Activated T-helper 2 cell treated with anti-CD3 and anti-CD28 coated beads, Interferon-gamma antibody, Interleukin-2, Interleukin-4, amounts not matched to agents 10 μg/mL and 5 μg/mL and 100 μg/mL, durations not matched to agents 14 hours and 24 hours and 36 hours (primary cell): ENCODE measurements at places on chromosomes 4 and X.

DNA sequence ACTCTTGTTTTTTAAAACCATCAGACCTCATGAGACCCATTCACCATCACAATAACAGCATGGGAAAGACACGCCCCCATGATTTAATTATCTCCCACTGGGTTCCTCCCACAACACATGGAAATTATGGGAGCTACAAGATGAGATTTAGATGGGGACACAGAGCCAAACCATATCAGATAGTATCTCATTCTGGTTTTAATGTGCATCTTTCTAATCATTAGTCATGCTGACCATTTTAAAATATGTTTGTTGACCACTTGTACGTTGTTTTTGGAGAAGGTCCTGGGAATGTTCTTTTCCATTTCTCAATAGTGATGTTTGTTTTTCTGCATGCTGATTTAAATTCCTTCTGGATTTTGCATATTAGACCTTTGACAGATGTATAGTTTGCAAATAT lies 119.0 kb downstream of the RTL3 start:
- DNase-seq: no peak

DNA sequence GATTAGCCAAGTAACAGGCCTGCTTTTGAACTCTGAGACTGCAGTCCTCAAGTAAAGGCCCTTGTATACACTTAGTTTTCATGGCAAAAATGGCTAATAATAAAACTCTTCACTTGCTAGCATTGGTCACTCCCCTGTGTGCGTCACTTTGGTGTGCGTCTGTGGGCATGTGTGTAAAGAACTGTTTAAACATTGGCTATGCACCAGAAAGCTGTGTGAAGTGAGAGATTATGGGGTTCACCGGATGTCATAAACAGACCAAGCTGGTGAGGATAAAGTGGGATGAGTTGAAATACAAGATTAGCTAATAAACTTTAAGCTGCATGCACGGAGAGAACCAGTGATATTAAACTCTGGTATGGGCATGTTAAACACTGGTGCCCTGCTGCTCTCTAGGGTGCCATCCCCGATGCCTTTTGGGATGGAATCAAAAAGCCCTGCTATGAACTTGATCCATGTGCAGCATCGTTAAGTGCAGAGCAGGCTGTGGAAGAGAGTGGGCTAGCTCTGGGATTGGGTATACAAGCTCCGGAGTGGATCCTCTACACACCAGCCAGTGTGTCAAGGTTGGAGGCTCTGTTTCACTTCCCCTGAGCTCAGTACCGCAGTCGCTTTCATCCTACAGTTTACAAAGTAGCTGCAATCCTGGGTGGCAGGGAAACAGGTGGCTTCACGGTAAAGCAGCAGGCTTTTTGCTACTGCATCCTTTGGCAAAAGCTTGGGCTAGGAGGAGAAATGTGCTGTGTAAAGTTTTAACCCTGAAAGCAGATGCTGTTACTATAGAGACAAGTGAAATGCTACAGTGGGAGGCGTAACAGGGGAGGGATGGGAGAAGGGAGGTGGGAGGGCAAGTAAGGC lies 108.3 kb upstream of the SLC4A4 start:
- DNase-seq: no peak

GRCh38 chr4:112379306-112379705 lies 82.1 kb downstream of the ALPK1 start:
- DNase-seq: no peak

- no peak for DNase-seq
Observed at GRCh38 chrX:124362072-124362471, 15.7 kb downstream of the SH2D1A start.

DNA sequence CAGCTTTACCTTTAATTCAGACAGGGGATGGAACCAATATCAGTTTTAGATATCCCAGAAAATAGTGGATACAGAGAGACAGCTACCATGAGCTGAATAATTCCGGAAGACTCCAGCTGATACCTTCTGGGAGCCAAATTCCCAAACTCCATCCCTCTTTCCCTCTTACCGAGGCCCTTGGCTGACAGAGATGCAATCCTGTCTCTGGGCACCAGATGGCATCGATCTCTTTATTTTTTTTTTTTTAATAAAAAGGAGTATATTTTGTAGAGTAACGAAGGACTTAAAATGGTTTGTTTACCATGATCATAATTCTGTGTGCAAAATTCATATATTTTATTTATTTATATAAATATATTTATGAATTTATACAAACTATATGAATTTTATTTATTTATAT lies 31.0 kb downstream of the RAB40A start:
- DNase-seq: no peak

DNA sequence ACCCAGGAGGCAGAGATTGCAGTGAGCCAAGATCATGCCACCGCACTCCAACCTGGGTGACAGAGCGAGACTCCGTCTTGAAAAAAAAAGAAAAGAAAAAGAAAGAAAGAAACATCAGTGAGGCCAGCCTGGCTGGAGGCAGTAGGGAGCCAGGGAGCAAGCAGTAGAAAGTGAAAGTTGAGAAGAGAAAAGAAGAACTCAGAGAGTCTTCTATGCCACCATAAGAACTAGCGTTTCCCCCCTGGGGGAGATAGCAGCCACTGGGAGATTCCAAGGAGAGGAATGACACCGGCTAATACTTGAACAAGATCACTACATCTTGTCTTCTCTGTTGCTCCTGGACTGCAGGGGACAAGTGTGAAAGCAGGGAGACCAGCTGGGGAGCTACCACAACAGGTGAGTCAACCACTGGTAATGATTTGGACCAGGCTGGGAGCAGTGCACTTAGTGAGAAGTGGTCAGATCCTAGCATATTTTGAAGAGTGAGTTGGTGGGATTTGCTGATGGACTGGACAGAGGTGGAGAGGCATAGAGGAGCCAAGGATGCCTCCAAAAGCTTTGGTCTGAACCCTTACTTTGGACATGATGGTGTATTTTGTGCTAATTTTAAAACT lies 33.4 kb downstream of the SLC2A9 start:
- DNase-seq: no peak

DNA sequence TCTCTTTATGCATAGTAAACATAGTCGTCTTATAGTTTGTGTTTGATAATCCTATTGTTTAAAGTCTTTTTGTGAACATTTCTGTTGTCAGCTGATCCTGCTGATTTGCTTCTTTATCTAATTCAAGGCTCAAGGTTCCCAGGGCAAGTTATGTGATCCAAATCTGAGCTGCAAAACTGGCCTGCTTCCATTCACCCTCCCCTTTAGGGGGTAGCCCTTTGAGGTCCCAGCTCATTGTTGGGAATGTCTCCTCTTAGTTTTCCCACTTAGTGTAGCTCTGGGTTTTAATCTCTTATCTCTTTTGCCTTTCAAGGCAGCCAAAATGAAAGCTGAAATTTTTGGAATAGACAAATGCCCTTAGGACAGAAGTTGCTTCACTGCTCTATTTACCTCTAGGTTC lies 40.2 kb upstream of the MAGED1 start:
- no peak for DNase-seq

- DNase-seq: no peak
Observed at GRCh38 chrX:154828016-154828408, 6.5 kb downstream of the SMIM9 start.
